Activated naive CD4-positive, alpha-beta T cell treated with Interleukin-2 at 50 U/mL for 16 hours (primary cell): ENCODE measurements at places on chromosomes 2 and 18.
A peak's percentile ranks its signal among the peaks of the same experiment; 100 is the strongest.

DNA sequence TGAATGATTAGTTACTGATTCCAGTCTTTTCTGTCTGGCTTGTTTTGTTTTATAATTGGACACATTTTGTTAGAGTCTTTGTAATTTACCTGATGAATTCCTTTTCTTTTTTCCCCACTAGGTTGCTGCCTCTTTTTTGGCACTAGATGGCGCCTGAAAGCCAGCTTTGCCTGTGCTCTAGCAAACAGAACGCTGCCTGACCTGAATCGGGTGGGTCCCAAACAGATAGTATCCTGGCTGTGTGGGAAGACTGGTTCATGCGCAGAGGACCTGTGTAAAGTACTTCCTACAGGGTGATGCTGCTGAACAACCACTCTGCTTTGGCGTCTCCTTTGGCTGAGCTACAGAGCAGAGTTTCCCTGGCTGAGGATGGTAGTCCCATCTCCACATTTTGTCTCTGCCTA, 288.2 kb downstream of the IKZF2 start:
- peak; percentile 2 for DNase-seq

DNA sequence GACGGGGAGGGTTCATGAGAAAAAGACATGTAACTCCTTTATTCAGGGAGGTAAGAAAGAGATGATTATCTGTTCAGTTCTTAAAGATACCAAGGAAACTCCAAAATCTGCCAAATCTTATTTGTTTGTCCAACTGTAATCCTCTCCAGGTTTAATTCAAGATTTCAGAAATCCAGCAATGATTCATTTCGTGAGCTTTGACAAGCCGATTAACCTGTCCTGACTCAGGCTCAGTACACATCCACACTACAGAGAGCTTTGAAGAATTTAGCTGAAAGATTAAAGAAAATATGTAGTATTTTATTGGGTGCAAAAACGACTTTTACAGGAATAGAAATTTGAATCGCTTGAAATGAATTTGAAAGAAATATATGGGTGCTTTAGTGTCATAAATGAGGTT, 1.1 kb downstream of the SPAG16 start:
- DNase-seq = no peak

GRCh38 chr18:79471046-79471445, 75.3 kb downstream of the NFATC1 start:
- DNase-seq = no peak

- DNase-seq = no peak
These were observed 198.3 kb upstream of the CNTNAP5 start for GRCh38 chr2:123826729-123827271.

- no peak for DNase-seq
These were observed 77.5 kb downstream of the EIF2AK3 start for GRCh38 chr2:88549616-88550292.

- DNase-seq = no peak
These were observed 57.8 kb upstream of the NEUROD1 start for GRCh38 chr2:181738074-181738473.

- no peak for DNase-seq
These were observed 37.9 kb downstream of the MRPL35 start for GRCh38 chr2:86237172-86237571.

DNA sequence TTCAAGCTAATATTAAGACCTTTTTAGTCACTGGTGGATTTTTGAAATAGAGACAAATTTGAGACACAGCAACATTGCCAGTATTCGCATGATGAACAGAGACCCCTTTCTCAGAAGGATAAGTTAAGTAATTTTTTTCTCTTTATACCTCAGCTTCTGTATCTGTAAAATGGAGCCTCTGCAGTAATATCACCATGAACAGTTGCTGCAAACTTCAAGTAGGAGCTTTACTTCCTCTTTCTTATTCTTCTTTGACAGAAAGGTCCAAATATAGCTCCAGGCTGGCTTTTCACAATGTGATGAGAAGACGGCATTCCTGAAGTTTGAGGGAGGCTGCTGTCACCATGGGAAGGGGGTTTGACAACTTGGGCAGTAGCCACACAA, 158.7 kb downstream of the TDRD15 start:
- DNase-seq = no peak

GRCh38 chr18:23071285-23071684, 64.0 kb upstream of the CABLES1 start:
- DNase-seq = peak; percentile 71

DNA sequence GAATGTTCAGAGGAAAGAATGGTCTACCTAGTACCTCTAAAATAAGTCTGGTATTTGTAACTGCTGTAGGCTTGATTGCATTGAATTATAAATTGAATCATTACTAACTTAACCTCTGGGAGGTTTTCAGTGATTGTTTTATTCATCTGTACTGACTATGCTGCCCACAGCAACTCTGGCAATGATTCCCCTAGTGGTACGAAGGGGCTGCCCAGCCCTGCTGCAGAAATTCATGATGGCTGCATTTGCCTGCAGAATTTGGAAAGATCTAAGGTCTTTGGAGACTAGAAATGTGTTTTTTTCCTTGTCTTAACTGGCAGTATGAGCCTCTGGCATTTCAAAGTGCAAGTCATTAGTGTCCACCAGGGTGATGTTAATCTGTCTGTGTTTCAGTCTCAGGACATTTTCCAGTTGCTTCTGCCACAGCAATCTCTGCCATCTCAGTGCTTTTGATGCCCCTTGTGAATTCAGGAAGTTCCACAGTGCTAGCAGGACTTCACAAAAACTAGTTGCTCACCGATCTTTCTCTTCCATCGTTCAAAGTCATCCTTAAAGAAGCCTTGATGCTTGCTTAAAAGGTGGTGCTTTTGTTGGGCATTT, 13.4 kb upstream of the LRPPRC start:
- DNase-seq = no peak

DNA sequence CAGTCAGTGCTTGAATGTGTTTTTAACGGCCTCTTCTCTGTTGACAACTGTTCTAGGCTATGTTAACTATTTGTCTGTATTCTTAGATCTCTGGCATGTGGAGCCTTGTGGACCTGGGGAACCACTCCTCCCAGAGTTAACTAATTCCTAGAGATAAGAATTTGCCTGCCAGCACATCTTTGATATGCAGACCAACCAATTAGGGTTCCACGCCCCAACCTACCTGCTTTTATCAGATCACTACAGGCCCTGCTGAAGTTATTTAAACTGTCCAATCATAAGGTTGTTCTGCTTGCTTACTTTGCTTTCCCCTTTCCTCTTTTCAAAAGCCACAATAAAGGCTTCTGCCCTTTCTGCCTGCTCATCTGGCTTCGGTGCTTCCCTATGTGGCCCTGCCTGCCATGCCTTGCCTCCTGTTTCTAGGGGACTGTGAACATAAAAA, 8.5 kb upstream of the CYBRD1 start:
- DNase-seq = no peak

- DNase-seq = no peak
These were observed 4.7 kb upstream of the NPC1 start for GRCh38 chr18:23591011-23591410.

- DNase-seq = no peak
These were observed 119.6 kb downstream of the NFATC1 start for GRCh38 chr18:79515331-79515730.

DNA sequence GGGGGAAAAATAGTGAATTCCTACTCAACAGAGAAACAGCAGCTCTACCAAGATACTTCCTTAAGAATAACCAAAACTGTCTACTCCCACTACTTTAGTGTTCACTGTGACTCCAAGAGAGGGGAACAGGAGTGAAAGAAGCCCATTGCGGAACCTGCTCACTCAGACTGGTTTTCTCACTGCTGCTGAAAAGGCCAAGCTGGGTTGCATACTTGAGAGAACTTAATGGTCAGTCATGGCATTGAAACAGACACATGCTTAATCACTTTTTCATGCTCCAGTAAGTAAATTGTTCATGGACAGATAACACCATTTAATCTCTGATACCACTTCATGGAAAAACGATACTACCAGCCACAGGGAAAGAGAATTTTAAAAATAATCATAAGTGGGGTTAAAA, 35.7 kb upstream of the SLC8A1 start:
- no peak for DNase-seq

DNA sequence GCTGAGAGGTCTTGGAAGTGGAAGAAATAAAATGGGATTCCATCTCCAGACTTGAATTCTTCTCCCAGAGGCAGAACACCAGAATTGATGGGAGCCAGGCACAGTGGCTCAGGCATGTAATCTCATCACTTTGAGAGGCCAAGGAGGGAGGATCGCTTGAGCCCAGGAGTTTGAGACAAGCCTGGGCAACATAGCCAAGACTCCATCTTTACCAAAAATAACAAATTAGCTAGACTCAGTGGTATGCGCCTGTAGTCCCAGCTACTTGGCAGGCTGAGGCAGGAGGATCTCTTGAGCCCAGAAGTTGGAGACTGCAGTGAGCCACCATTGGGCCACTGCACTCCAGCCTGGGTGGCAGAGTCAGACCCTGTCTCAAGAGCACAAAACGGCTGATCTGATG, 144.3 kb downstream of the C1D start:
- DNase-seq = no peak

GRCh38 chr2:143476336-143477087, 347.3 kb downstream of the ARHGAP15 start:
- DNase-seq = no peak

GRCh38 chr2:100230754-100231153, 88.4 kb upstream of the AFF3 start:
- no peak for DNase-seq

- DNase-seq = no peak
These were observed 87.7 kb upstream of the LRP1B start for GRCh38 chr2:142218471-142218870.

DNA sequence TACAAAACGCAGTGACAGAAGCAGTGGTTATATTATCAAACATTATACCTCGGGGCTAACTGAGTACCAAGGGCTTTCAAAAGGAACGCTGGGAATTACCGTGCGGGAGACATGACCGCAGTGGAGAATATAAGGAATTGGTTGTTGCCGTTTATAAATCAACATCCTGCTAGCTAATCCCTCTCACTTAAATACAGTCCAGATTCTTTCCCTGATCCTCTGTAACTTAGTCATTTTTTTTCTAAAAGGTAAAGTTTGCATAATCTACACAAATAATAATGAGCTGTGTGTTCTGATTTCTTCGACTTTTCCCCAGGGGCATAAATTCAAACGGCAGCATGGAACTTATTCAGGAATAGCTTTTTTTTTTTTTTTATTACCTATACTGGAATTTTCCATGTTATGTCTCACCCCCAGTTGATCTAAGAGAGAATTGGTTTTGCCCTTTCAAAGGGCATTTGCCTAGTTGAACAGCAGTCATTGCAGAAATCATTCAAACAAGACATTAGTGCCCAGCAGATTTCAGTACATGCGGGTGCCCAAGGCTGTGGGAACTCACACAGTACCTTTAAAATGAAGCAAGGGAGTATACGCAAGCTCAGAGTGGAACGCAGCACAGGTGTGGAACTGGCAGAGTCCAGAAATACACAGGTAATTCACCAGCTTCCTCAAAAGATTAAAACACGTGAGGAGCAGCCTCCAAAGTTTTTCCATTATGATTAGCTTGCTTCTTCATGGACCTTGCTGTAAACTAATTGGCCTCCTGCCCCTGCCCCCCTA, 63.9 kb downstream of the SMIM21 start:
- no peak for DNase-seq
